ENCODE measurements at places on chromosomes 12 and 14. TPM values are rescaled to one million over a fixed set of nuclear protein-coding genes. Genes with fewer than 3 reads are reported as not detected.
A peak's percentile ranks its signal among the peaks of the same experiment; 100 is the strongest.

The AMN gene
- total RNA-seq: not detected

The CYP46A1 gene
- 0.94 TPM for total RNA-seq

The BMP4 gene
- 81.2 TPM for total RNA-seq

The SLC5A8 gene
- total RNA-seq: not detected

The ADCY6 gene
- total RNA-seq: 33.0 TPM

The ACOT4 gene
- total RNA-seq: not detected

The GARIN6 gene
- not detected for total RNA-seq

The CCDC196 gene
- not detected for total RNA-seq

The CLEC4C gene
- total RNA-seq: not detected

The PCK2 gene
- 14.9 TPM for total RNA-seq

The GZMB gene
- not detected for total RNA-seq

The OLR1 gene
- total RNA-seq: 0.39 TPM

The TCTN2 gene
- total RNA-seq: 7.6 TPM

The LRRC10 gene
- not detected for total RNA-seq

DNA sequence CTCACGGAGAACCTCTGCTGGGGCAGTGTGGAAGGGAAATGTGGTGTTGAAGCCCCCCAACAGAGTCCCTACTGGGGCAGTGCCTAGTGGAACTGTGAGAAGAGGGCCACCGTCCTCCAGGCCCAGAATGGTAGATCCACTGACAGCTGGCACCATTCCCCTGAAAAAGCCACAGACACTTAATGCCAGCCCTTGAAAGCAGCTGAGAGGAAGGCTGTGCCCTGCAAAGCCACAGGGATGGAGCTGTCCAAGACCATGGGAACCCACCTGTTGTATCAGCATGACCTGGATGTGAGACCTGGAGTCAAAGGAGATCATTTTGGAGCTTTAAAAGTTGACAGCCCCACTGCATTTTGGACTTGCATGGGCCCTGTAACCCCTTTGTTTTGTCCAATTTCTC is 363.5 kb upstream of the PRICKLE1 start:
- no peak for ATAC-seq

DNA sequence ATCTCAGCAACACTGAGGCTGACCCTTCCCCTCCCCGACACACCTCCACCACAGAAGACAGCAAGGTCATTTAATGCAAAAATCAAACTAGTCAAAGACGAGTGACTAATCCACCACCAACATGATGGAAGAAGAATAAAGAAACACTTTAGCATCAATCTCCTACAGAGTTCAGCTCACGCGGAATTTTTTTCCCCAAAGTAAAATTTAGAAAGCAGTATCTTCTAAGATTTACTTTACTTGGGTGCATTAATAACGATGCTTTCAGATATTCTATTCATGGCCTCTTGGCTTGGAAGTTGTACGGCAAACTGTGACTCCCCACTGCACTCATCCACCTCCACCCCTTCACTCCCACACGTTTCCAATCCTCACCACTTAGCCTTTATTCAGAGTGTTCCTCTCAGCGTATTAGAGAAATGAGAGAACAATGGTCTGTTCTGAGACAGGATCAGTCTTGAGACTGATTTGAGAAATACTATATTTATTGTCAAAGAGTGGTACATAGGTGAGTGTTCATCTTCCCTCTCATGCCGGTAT is 1.9 kb downstream of the EGLN3 start:
- ATAC-seq: no peak

- no peak for ATAC-seq
Measured at GRCh38 chr12:115017346-115017745, 333.4 kb upstream of the TBX3 start.

DNA sequence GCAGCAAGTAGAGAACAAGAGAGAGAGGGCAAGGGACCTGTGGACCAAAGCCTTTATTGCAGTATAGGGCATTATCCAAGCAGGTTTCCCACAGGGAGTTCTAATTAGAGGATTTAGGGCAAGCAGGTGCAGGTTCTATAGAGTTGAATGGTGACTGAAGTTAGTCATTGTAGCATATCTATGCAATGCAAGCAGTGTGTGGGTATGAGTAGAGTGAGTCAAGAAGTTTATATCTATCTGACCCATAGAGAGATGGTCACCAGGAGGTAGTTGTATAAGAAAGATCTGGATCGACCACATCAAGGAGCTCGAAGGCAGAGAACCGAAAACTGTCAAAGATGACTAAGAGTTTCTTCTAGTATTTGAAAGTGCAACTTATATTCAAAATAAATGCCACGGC is 167.3 kb downstream of the PLCZ1 start:
- ATAC-seq: no peak

DNA sequence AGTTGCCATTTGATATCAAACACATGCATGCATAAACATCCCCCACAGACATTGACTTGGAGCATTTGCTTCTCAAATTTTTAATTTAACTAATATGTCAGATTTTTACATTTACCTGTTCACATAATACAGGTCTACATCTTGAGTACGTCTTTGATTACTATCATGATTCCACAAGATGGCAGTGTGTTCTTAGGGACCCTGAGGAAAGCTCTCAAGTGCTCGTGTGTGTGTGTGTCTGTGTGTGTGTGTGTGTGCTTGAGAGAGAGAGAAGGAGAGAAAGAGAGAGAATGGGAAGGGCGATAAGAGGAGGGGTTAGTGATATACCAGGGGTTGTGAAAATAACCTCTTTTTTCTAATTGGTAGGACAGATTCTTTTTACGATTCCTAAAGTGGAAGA is 167.1 kb upstream of the OR4E1 start:
- no peak for ATAC-seq

- ATAC-seq: no peak
Measured at GRCh38 chr14:96584907-96585671, 82.9 kb downstream of the PAPOLA start.

DNA sequence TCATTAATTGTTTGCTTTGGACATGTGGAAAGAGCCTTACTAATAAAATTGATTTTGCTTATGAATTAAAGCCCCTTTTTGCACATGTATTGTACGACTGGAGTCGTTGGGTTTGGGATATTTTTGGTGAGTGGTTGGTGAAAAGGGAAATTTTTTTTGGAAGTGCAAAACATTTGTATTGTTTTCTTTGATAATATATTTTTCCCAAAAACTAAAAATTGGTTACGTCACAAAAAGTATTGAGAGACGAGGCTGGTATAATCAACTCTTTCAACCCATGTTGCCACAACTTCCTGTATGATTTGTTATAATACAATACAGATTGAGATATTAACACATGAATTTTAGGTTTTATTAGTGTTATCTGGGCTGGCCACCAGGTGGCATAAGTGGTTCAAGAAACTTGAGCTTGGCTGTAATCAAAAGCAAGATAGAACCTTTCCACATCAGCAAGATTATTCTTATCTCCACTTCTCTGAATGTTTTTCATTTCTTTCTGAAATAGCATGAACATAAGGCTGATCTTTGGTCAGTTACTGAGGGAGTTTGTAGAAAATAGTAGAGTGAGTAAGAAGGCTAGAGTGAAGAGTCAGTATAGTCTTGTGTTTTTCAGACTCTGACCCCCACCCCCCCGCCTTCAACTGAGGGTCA is 8.7 kb downstream of the NGDN start:
- ATAC-seq: no peak

GRCh38 chr14:99075771-99076375 is 196.1 kb downstream of the BCL11B start:
- ATAC-seq: no peak

DNA sequence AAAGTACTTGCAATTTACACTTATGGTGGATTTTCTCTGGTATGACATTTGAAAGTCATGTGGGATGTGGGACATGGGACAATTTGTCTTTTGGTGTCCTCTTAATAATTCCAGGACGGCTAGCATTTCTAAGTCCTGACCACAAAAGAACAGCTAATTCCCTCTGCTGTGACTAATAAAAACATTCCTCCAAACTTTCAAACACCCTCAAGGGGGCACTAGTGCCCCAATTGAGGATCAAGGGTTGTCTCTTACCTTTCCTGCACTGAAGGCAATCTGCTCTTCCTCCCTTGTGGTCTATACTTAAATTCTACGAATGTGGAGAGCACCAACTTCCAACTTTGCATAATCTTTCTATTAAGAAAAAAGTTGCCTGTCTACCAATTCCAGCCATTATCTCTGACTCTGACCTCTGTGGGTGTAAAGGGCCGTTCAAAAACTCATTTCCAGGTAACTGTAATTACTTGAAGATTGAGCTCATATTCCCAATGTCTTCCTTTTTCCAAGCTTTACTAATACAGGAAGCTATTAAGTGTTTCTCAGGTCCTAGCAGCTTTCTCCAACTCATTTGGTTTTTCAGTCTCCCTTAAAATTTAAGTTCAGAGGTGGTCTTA is 210.2 kb downstream of the PTPRO start:
- ATAC-seq: no peak

GRCh38 chr12:42213023-42213422 is 25.0 kb downstream of the YAF2 start:
- no peak for ATAC-seq

GRCh38 chr14:49879646-49880204 is 13.2 kb upstream of the ARF6 start:
- ATAC-seq: peak; percentile 50

DNA sequence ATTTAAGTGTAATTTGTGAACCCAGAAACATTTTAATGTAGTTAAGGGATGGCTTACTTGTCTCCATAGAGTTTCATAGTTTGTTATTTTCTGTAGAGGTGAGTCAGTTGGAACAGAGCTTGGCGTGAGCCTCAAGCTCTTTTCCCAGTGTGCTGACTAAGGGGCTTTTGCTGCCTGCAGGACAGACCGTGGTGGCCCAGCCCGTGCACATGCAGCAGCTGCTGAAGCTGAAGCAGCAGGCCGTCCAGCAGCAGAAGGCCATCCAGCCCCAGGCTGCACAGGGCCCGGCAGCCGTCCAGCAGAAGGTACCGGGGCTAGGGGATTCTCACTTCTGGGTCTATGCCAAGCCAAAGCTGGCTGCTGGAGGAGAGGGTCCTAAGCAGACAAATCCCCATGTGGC is 76.9 kb downstream of the DDX51 start:
- no peak for ATAC-seq

GRCh38 chr14:72771561-72771960 is 122.3 kb downstream of the DPF3 start:
- ATAC-seq: no peak

- no peak for ATAC-seq
Measured at GRCh38 chr12:93368766-93369165, 9.0 kb upstream of the NUDT4 start.

DNA sequence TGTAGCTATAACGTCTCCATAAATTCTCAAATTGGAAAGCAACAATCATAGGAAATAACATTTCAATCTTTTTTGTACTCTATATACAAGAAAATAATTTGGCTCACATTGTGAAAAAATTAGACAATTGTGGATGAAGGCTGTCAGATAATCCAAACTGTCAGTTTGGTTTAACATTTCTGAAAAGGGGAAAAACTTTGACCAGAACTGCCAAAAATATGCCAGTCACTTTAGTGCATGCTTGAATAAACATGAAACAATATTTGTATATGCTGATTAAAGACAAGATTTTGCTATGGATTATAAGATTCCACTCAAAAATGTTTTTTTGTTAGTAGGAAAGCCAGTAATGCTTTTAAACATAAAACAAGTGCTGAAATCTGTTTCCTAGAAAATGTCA is 38.9 kb downstream of the CCDC59 start:
- no peak for ATAC-seq

DNA sequence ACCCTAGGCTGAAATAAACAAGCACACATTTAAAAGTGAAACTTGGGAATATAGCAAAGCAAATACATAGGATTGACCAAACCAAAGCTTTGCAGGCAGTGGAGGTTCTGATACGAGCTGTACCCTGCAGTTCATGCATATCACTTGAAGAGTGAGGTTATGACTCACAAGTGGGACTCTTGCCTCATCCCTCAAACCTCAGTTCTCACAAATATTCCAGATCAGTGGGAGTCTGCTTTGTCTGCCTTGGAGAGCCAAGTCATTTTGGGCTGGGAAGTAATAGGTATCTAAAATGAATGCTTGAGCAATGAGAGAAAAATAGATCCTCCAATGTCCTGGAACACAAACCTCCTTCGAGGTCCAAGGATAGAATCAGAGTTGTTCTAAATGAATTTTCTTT is 116.4 kb downstream of the LRIG3 start:
- peak; percentile 69 for ATAC-seq

DNA sequence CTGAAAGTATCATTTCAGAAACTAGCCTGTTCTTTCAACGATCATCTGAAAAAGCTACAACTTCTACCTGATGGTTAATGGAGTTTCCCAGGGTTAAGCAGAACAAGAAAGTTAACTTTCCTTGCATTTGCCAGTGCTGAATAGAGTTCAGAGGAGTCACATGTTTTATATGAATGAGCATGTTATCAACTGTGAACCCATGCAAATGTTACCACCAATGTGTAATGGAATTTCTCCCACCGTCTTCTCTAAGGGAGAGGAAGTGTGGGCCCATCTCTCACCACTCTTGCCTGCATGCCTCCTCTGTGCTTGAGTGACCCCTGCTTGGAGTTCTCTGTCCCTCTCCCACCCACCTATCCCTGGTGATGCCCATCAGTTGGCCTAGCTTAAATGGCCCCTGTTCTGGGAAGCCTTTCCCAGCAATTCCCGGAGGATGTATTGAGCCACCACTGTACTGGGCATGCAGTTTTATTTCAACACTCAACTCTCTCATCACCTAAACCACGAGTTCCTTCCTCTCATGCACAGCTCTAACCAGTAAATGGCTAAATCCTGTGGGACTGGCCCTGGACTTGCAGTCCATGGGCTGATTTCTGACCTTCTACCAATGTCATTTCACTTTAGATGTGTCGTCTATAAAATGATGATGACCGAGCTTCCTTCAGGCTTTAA is 159.8 kb downstream of the RPAP3 start:
- ATAC-seq: no peak

DNA sequence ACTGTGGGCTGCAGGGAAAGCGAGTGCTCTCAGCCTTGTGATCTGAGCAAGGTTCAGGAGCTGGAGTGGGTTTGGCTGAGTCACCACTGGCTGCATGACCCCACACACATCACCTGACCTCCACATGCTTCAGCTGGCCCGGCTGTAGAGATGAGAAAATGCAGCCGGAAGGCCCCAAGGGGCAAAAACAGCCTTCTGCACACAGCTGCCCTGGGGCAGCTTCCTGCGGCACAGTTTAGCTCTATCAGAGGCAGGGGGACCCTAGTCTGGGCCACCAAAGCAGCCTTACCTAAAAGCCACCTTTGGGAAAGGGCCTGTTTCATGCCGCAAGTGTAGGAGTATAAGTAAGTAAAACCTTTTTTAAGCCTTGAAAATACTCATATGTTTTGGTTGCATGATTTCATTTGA is 123.3 kb downstream of the SSPN start:
- ATAC-seq: peak; percentile 85

DNA sequence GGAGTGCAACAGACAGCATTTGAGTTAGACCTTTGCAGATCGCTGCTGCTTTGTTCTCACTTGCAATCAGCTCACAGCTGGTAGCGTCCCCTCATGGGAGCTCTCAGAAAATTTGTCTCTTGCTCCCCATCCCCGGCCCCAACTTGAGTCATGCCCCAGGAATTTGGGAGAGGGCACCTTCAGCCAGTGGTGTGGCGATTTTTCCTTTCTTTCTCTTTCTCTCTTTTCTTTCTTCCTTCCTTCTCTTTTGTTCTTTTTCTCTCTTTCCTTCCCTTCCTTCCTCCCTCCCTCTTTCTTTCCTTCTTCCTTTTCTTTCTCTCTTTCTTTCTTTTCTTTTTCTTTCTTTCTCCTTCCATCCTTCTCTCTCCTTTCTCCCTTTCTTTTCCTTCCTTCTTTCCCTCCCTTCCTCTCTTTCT is 34.2 kb upstream of the MAP1LC3B2 start:
- no peak for ATAC-seq

Measured in gastroesophageal sphincter (tissue), 4 donors.